ENCODE measurements at places on chromosomes 1 and 21. TPM values are rescaled to one million over a fixed set of nuclear protein-coding genes. Genes with fewer than 3 reads are reported as not detected.

Gene ADAMTS4
- 3.1 TPM for total RNA-seq

Gene IFNAR1
- total RNA-seq = 24.0 TPM

Gene SLC2A5
- total RNA-seq = 0.90 TPM

Gene TDRD5
- not detected for total RNA-seq

Gene IRF6
- 3.1 TPM for total RNA-seq

GRCh38 chr1:193729429-193729828, 543.0 kb upstream of the B3GALT2 start:
- no peak for DNase-seq

DNA sequence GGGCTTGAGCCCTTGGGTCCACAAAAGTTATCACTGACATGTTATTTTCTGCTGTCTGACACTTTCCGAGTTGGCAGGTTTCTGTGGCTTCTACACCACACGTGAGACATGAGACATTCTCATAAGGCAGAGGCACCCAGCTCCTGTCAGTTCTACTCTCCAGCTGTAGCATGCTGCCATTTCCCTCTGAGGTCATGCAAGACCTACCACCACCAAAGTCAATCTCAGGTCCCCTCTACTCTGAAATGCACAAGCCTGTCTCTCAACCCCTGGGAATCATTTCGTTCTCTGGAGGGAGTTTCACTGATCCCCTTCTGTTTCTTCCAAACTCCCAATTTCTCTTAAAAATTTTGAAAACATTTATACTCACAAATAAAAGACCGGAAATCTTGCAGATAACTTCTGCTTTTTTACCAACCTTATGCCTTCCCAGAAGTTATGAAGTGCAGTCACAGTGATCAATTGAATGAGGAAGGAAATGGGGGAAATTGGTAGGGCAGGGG, 39.5 kb upstream of the CR2 start:
- DNase-seq = no peak

GRCh38 chr1:109988349-109988914, 3.9 kb downstream of the AHCYL1 start:
- DNase-seq = no peak

DNA sequence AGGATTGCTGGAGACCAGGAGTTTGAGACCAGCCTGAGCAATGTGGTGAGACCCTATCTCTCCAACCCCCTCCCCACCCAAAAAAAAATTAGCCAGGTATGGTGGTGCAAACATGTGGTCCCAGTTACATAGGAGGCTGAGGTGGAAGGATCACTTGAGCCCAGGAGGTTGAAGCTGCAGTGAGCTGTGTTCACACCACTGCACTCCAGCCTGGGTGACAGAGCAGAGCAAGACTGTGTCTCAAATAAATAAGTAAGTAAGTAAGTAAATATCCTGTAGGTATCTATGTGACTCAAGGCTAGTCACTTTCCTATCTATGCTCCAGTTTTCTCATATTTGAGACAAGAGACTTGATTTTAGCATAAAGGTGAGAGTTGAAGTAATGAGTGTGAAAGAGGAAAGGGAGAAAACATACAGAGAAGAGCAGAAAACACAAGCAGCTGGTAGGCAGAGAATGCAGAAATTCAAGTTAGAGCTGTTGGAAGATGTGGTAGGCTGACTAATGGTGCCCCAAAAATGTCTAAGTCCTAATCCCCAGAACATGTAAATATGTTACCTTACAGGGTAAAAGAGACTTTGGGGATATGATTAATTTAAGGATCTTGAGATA, 7.5 kb downstream of the PPP1R12B start:
- DNase-seq = no peak

DNA sequence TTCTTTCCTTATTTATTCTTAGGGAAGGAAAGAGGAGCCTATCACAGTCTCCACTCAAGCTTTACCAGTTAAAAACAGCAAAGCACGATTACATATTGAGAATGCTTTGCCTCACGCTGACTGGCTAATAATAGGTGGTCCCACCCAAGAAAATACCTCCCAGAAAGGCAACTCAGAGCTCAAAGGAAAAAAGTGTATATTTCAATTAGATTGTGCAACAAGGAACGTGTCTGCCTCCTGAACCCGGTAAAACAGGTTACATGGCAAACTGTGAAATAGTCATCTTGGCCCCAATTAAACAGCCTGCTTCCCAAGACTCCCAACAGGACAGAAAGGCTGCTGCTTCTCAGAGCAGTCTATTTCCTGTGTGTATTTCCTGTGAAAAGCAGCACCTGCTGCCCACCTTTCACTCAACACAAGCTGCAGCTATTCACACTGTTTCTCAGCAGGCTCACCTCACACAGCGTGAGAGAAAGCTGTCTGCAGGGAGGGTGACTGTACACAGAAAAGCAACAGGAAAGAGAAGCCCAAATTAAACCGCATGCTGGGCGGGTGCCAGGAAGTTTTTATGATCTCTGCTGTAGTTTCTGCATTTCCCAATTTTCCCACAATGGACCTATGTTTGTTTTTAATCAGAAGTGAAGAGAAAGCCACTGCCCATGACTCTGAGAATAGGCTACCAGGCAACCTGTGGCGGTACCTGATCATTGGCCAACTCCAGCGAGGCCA, 44.0 kb downstream of the URB1 start:
- no peak for DNase-seq

DNA sequence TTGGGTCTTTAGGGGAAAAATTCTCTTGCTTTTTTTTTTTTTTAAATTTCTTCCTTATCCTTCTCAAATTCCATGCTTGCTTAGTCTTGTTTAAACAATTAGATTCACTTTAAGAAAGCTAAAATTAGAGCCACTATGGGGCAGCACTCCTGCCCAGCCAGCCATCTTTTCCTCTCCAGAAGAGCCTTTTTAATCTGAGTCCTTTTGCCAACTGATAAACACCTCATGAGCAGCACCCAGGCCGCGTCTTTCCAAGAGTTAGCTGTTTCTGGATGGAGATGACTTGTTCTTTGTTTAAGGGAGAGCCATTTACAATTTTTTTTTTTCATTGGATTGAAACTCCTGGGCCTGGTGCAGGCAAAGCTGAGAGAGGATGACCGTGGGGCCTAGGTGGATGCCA, 53.3 kb upstream of the TSPAN2 start:
- DNase-seq = peak; percentile 85

DNA sequence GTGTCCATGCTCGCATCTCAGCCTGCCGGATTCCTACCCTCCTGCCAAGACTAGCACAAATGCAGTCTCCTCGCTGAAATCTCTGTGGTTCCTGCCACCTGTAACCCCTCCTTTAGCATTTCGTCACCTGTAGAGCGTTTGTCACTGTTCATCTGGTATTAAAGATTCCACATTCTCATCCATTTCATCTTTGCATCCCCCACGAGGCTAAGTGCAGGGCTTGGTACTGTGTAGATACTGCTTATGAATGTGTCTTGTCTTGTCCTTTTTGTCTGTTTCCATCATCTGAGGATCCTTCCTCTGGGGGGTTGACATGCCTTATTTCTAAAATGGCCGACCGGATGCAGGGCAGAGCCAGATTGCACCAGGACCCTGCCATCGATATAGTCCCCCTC, 53.7 kb upstream of the DNAJC6 start:
- DNase-seq = no peak

- DNase-seq = peak; percentile 80
Measured at GRCh38 chr21:32702702-32703101, 25.1 kb downstream of the SYNJ1 start.

- DNase-seq = no peak
Measured at GRCh38 chr1:221687836-221688487, 53.9 kb downstream of the DUSP10 start.

DNA sequence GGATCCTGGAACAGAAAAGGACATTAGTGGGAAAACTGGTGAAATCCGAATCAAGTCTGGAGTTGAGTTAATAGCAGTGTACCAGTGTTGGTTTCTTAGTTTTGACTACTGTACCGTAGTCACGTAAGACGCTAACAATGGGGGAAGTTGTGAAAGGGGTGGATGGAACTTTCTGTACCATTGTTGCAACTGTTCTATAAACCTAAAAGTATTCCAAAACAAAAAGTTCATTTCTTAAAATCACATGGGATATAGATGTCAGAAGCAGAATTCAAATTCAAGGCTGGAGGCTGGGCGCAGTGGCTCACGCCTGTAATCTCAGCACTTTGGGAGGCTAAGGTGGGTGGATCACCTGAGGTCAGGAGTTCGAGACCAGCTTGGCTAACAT, 16.9 kb downstream of the ARHGEF19 start:
- no peak for DNase-seq

DNA sequence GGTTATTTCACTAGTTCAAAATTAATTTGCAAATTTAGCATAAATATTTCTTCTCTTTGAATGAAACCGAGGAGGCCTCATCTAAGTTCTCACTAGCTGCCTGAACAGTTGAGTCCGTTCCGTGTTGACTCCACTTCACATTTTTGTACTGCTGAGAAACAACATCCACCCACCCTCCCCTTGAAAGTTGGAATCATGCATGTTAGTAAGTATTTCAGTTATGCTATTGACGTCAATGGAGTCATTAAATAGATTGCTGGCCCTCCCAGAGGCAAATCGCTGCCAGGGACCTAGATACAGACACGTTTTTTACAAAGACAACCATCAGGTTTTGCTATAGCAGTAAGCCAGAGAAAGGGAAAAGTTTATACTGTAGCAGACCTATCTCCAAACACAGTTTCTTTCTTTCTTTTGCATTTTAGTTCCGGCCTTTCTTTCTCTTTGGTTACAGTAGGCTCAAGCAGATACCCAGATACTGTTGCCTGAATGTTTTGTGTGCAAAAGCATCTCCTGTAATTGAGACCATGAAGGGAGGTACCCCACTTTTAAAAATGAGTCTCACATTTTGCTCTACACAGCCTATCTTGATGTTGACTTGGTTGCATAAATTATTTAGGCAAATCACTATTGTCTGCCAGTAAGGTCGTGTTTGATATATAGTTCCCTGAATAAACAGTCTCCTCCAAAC, 262.6 kb upstream of the SGIP1 start:
- DNase-seq = peak; percentile 100

GRCh38 chr1:42921769-42922168, 36.9 kb downstream of the SLC2A1 start:
- DNase-seq = no peak
